ENCODE measurements at places on chromosomes 6 and 20.
A peak's percentile ranks its signal among the peaks of the same experiment; 100 is the strongest.

GRCh38 chr6:142187209-142187608 lies 40.1 kb downstream of the VTA1 start:
- no peak for DNase-seq

- no peak for DNase-seq
Measured at GRCh38 chr6:47044397-47044796, 2.3 kb upstream of the ADGRF1 start.

DNA sequence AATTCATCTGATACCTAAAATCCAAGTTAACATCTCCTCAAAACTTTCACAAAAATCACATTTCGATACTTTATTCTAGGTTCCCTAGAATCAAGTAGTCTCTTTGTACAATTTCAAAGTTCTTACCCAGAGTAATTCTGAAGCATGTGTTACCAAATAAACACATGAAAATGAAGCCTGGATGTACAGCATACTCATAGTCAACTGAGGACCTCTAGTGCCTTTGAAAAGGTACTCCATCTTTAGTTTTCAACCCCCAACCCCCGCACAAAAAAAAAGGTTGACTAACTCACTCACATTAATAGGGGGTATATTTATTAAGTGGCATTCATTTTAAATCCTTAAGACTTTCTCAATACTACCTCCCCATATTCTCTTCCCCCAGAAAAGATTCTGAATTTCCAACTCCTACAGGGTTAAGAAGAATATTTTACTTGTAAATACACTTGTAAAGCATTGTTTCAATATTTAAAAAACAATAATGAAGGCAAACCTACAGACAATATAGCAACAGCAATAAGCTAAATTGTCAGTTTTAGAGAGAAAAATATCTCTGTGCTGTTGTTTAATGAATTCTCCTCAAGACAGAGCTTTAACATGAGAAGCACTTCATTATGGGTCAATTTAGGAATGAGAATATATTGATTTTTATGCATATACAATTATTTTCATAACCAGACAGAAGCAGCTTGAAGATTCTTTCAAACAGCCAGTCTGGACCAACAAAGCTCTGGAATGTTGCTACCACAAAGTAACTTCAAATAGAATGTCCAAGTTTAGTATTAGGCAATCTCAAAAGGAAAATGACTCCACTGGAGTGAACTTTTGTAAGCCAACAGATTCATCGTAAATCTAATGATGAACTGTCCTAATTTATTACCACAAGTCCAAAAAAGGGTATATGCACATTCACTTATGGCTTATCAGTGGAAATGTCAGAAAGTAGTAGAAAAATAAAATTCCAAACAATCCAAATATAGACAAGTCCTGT lies 3.3 kb downstream of the PLN start:
- DNase-seq, result peak; percentile 5

DNA sequence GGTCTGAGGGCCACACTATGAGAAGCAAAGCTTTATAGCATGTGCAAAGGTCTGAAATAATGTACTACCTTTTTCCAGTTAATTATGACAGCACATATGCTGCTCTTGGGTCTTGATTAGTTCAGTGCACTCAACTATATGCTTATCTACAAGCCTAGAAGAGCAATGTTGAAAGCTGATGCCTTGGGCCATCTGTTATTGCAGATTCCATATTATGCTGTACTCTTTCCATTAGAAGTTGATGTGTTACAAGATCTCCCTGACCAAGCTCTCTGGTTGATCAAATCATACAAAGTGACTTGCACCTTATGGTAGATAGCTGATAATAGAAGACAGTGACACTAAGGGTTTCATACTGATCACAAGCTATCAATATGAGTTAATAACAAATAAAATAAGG lies 327.3 kb downstream of the FRK start:
- DNase-seq, result no peak

DNA sequence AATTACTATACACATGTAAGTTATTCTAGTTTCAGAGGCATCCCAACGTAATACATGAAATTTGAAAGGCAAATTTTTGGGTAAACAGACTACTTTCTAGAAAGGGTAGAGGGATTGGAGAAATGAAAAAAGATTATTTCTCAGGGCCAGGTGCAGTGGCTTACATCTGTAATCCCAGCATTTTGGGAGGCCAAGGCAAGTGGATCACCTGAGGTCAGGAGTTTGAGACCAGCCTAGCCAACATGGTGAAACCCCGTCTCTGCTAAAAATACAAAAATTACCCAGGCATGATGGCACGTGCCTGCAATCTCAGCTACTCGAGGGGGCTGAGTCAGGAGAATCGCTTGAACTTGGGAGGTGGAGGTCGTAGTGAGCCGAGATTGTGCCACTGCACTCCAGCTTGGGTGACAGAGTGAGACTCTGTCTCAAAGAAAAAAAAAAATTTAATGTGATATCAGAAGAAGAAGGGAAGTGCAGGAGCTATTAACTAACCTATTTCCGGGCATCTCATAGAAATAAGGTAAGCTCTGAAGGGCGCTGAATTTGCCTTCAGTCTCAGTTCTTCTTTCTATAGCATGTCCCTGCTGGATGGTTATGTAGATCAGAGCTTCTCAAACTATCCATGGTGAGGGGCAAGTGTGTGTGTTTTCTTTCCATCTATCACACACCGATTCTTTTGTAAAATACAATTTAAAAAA lies 100.3 kb upstream of the MTHFD1L start:
- peak; percentile 46 for DNase-seq

- DNase-seq, result no peak
Measured at GRCh38 chr6:154891901-154892300, 103.2 kb upstream of the TIAM2 start.

GRCh38 chr6:7916959-7917358 lies 6.4 kb upstream of the TXNDC5 start:
- no peak for DNase-seq

DNA sequence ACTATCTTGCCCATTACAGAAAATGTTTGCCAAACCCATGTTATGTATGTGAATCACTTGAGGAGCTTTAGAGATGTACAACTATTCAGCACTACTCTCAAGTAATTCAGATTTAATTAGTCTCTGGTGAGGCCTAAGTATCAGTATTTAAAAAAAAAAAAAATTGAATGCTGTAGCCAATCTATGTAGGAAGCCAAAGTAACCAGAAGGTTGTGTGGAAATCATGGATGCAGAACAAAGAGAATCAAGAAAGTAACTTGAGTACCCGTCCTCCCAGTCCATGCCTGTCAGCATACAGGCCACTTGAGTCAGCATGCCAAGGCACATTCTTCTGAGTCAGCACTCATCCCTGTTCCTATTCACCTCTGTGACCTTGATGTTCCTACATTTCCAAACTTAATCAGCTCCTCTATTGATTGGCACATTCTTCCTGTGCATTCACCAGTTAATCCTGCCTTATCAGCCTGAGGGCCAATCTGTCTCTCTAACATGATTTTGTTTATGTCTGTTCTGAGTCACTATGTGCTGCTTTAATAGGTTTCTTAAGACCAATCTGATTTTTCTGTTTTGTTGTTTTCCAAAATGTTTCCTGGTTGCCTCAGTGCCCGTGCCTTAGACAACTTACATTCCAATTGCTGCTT lies 165.6 kb downstream of the KCNQ5 start:
- DNase-seq, result no peak

DNA sequence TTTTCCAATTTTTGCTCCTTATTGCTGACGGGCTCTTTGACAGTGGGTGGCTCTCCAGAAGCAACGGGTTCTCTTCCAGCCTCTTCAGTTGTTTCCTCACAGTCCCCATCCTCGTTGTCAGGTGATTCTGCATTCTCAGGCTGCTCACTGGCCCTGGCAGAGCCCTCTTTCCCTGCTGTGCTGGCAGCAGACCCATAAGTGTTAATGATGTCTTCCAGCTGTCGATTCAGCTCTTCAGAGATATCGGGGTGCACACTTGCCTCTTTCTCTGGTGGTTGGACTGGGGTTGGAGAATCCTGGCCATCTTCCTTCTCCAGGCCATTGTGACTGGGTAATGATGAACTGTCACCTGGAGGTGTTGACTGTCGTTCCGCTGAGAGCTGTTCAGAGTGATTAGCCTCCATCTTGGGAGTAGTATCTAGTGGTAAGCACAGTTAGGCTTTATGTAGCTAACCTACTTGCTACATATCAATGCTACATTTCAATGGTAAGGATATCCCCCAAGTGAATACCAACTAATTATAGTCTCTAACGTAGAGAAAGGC lies 3.2 kb downstream of the TXLNB start:
- no peak for DNase-seq

DNA sequence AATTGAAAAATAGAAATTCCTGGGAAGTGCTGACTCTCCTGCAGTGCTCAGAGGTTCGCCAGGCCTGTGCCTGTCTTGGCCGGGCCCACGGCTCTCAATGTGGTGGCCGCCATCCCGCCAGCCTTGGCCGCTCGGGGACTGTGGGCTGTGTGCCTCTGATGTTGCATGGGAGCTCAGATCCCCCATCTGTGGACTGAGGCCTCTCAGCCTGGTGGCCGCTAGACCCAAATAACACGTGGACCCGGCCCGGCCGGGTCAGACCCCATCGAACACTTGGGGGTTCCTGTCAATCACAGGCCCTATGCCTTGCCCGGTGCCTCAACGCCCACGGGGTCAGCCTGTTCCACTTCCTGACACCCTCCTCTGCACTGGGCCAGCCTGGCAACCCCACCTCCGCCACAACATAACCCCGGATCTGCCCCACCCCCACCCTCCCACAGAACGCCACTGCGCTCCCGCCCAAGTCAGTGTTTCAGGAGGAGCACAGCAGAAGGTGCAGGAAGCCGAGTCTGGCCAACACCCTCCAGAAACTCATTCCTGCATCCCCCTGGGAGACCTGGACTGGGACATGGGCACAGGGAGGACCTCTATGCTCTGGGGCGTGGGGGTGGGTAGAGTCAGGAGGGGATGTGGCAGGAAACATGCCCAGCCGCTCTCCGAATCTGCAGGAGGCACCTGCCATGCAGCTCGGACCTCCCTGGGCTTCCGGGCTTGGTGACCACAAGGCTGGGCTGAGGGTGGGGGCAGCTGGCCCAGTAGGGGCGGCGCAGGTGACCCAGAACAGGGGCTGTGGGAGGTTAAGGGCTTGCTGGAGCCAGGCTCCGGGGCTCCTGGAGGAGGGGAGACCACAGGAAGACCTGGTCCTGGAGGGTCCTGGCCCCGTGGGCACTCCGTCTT lies 98.7 kb upstream of the BHLHE23 start:
- DNase-seq, result no peak

DNA sequence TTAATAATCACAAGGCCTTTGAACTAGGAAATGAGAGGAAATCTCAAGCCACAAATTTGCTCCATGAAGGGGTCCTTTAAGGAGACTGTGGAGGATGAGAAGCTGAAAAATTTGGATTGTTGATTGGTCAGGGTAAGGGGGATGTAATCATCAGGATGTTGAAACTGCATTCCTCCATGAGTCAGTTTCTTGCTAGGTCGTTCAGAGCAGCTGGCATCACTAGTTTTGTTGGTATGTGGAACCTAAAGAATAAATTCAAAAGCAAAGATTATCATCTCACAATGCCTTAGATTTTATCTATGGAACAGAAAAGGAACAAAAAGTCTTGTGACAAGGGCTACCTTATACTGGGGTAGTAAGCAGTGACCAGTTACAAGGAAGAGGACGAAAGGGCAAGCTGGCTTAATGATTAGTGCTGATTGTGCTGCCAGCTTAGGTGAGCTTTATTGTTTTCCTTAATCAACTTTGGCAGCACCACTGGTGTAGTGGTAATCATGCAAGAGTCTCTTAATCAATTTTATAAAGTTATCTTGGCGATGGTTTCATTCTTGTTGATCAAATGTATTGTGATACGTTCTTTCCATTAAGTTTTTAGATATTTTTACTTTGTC lies 36.6 kb downstream of the CRISP2 start:
- DNase-seq, result no peak

GRCh38 chr6:134519465-134519864 lies 201.6 kb upstream of the SGK1 start:
- no peak for DNase-seq

DNA sequence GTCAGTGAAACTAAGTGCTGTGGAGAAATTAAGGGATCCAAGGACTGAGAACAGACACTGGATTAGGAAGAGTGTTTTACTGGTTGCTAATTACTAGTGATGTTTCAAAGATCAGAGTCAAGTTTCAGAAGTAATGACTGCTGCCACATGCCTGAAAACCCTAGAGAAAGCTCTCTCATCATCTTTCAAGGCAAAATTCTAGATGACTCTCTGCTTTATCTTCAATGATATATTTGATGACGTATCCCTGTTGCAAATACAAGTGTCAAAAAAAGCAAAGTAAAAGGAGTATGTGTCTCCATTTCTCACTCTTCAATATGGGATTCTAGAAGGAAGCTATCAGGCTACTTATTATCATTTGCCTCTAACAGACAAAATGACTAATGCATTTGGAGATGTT lies 38.0 kb downstream of the HMGCLL1 start:
- no peak for DNase-seq

DNA sequence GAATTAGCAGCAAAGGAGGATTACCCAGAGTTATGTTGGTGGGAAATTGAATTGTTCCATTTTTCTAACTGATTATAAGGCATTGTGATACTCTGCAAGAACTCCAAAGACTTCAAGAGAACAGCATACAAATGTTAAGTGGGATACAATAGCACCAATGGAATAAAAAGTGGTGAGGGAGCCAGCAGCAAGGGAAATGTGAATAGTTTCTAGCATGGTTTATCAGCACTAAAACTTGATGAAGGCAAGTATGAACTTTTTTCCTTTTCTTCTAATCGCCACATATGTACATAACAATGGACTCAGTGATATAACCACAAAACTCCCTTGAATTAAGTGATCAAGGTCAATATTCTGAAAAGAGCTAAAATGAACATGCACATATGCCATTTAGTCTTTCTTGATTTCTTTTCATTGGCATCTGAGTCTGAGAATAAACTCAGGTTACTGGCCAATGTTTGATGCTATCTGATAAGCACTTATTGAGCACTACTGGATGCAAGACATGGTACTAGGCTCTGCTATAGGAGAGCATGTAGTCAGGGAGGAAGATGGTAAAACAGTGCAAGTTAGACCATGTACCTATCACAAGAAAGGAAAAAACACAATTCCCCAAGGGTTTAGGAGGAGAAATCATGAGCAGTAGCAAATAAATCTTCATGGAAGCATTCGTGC lies 36.6 kb upstream of the NOX3 start:
- no peak for DNase-seq

- DNase-seq, result no peak
Measured at GRCh38 chr6:130027948-130028347, 9.6 kb downstream of the L3MBTL3 start.

DNA sequence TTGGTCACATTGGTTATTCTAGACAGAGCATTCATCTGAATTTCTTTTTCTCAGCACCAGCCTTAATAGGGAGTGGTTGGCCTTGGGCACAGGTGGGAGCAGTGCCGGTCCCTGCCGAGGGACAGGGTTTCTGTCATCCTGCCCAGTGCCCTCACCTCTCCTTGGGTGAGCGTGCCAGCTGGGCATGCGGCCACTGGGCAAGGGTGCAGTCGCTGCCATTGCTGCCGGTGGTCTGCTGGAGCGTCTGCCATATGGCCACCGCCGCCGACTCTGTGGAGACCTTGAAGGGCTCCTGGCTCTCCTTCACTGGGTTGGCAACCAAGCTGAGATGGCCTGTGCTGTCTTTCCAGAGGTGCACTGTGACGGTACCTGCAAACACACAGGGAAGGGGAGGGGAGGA lies 16.4 kb upstream of the UQCC2 start:
- DNase-seq, result no peak

All from NCI-H1048 (cell line).